ENCODE measurements at places on chromosomes 5 and 9.

GRCh38 chr9:110521206-110521605 lies 58.3 kb downstream of the SVEP1 start:
- DNase-seq: no peak

GRCh38 chr9:7844242-7844641 lies 44.7 kb upstream of the DMAC1 start:
- no peak for DNase-seq

GRCh38 chr5:113087976-113088514 lies 111.4 kb downstream of the DCP2 start:
- no peak for DNase-seq

- peak; percentile 83 for DNase-seq
These were observed 66.5 kb upstream of the HSPA9 start for GRCh38 chr5:138641547-138642298.

- DNase-seq: no peak
These were observed 94.0 kb upstream of the ALDH1B1 start for GRCh38 chr9:38298503-38298902.

DNA sequence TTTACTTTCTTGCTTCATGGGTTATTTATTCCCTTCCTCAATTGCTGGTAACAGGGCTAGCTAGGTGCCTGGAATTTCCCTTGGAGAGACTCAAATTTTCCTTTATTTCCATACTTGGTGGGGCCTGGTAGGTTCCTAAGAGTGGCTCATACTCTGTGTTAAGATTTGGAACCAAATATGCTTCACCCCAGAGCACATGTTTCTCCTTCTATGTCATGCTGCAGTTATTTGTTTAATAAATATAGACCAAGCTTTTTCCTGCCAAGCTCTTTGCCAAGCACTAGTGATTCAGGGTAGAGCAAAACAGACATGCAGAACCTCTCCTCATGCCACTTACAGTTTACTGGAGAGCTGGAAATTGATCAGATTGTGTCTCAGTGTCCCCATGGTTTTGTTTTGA lies 290.3 kb upstream of the SGCD start:
- DNase-seq: peak; percentile 6

GRCh38 chr9:36559036-36559695 lies 13.5 kb upstream of the MELK start:
- no peak for DNase-seq

DNA sequence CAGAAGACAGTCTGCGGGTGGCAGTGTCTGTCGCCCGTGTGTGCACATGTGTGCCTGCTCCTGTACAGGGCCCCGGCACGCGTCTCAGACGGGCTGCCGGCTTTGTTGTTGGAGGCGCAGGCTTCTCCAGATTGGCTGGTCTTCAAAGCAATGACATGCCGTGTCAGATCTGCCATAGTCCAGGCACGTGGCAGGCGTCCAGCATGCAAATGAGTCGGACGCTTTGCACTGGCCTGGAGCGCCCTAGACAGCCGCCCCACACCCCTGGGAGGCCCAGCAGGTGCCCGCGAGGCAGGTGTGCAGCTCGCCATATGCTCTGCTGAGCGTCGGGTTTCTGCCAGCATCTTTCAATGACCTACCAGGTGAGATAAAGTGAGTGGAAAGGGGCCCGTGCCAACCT lies 71.5 kb downstream of the GADD45G start:
- peak; percentile 78 for DNase-seq

GRCh38 chr9:91915524-91916263 lies 34.3 kb downstream of the ROR2 start:
- DNase-seq: no peak

DNA sequence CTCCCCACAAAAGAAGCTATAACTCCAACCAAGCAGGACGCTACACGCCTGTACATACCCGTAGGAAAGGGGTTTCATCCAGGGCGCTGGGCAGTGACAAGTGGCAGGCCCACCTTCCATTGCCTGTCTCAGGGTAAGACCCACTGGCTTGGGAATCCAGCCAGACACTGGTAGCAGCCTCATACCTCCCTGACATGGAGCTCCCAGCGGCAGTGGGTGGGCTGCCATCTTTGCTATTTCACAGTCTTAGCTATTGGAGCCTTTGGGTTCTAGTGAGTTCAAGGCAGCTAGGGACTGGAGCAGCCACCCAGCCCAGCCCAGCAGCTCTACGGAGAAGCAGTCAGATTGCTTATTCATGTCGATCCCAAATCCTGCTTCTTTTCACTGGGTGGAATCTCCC lies 3.4 kb upstream of the IFNA10 start:
- DNase-seq: no peak

DNA sequence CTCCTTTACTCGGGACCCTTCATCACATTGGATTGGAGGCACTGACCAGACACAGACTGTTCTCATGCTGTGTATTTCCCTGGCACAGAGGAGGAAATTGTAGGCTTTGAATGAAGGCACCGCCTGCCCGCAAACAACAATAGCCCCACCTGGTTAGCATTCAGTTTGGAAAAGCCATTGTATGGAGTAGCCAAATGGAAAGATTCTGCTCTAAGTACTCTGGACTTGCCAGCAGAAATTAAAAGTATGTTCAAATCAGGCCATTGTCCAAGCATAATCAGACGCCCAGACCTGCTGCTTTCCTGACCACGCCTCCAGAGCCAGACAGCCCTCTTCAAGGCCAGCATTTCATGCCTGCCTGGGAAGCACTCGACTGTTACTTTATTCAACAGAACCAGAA lies 8.0 kb upstream of the SEMA4D start:
- peak; percentile 51 for DNase-seq

DNA sequence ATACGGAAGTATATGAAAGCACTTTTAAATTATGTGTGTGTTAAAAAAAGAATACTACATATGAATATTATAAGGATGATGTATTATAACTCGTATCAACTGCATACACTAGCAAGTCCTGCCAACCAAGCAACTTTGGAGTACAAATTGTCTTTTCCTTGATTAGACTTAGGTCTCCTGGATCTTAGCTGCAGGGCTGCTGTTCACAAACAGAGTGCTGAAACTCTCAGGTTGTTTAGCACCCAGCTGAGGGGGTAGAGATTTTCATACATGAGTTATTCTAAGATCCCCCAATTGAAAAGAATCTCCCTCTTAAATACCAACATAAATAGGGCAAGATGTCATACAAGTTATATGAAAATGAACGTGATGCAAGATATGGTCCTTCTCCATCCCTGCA lies 149.8 kb upstream of the TNC start:
- no peak for DNase-seq

GRCh38 chr5:155554500-155554899 lies 540.9 kb downstream of the KIF4B start:
- no peak for DNase-seq

DNA sequence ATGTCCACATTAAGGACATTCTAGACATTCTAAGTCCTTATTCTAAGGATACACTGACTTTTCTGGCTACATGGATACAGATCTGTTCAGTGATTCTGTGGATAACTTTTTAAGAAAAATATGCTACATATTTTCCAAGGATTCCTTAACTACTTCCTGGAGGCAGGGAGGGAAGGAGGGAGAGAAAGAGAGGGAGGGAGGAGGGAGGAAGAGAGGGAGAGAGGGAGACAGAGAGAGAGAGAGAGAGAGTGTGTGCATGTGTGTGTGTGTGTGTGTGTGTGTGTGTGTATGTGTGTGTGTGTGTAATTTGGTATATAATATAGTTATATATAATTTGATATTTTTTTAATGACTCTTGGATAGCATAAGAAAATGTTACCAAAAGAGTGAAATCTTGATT lies 109.8 kb downstream of the TLE4 start:
- DNase-seq: no peak

DNA sequence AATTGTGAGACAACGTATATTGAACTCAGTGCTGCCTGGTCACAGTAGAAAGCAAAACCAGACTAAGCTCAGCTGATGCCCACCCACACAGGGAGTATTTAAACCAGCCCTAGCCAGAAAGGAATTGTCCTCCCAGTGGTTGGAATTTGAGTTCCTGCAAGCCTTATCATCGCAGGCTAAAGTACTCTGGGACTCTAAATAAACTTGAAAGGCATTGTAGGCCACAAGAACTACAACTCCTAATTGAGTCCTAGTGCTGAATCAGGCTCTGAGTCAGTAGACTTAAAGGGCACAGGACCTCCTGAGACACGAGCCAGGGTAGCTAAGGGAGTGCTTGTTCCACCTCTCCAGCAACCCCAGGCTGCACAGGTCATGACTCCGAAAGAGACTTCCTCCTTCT lies 171.4 kb downstream of the MCTP1 start:
- DNase-seq: peak; percentile 19

DNA sequence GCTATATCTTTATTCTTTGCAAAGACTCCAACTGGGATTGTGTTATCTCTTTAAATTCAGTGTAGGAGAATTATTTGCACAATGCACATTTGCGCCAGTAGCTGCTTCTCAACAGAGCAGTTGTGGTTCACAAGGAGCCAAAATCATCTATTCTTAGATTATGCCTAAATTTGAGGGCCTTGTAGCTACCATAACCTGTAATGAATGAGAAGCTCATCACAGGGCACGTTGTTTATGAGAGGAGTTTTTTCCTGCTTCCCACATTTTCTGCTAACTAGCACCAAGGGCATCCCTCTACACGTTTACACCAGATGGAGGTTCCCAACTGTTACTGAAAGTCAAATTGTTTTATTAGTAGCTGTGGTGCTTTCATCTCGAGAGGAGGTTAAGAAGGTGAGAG lies 322.4 kb downstream of the TMEM161B start:
- DNase-seq: no peak

- no peak for DNase-seq
These were observed 113.1 kb downstream of the LIFR start for GRCh38 chr5:38443390-38443789.

GRCh38 chr5:33167541-33167940 lies 273.2 kb upstream of the TARS1 start:
- DNase-seq: no peak

GRCh38 chr9:131406563-131407436 lies 12.9 kb downstream of the PRRC2B start:
- DNase-seq: no peak

- DNase-seq: no peak
These were observed 69.5 kb downstream of the RXRA start for GRCh38 chr9:134395737-134396257.

GRCh38 chr9:113922160-113922559 lies 46.1 kb downstream of the ZNF618 start:
- DNase-seq: no peak

- peak; percentile 68 for DNase-seq
These were observed 722 bp downstream of the TBC1D9B start for GRCh38 chr5:179906795-179907555.

DNA sequence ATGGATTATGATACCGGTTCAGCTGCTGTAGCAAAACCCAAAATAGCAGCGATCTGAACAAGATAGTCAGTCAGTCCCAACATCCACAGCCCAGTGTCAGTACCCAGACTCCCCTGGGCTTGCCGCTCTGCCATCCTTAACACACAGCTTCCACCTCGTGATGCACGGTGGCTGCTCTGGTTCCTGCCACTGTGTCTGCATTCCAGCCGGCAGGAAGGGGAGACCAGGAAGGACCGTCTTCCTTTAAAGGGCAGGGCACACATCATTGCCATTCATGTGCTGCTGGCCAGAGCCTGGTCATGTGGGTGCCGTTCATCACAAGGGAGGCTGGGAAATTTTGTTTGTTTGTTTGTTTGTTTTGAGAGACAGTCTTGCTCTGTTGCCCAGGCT lies 131.0 kb upstream of the IER5L start:
- DNase-seq: no peak

DNA sequence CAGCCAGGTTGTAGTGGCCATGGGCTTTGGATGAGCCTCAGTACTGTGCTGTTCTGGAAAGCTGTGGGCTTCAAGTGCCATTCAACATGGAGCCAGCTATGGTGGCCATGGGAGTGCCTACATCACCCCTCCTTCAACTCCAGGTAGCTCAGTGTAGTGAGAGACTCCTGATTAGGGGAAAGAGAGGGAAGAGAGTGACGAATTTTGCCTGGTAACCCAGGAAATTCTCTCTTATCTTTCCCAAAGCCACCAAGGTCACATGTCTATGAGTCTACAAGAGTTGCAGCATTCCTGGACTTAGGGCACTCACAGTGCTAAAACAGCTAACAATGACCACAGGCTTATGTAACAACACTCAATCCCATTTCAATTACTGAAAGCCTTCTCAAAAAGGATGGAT lies 81.7 kb upstream of the SPTLC1 start:
- DNase-seq: no peak

DNA sequence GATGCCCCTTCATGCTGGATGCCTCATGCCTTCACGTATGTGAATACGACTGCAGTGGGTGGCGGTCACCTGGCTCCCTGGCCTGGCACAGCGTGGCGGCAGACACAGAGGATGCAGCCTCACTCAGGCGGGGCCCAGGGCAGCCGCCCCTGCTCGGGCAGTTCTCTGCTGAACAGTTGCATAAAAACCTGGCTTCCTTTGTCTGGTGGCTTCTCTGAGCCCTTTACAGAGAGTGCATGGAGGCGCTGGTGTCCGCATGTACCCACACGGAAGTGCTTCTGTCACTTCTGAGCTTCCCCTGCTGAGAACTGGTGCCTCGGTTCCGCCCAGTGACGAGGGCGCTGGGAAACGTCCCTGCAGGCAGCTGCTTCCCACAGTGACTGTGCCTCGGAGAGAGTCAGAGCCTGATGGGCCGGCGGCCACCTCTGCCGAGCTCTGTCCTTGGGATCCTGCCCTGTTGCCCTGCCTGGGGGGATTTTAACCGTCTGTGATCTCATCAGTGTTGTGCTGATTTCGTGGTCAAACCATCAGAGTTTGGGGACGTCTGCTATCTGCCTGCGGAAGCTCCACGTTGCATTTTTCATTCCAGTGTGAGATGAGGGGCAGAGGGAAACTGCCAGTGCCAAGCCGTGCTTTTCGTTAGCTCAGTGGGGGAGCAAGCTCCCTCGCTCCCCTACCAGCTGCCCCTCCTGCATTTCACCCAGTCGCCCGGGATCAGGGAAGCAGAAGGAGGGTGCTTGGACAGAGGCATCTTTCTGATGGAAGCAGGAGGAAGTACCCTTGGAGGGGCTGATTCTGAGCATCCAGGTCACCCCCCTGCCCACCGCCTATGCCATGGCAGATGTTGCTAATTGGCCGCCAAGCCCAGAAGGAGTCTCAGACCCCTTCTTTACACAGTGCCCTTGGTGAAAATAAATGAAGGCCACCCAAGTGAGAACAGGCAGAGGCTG lies 153.0 kb upstream of the COL5A1 start:
- no peak for DNase-seq

- no peak for DNase-seq
These were observed 179.0 kb upstream of the TARS1 start for GRCh38 chr5:33261747-33262146.

- no peak for DNase-seq
These were observed 21.3 kb downstream of the PTTG1 start for GRCh38 chr5:160442824-160443431.

- no peak for DNase-seq
These were observed 1.3 kb downstream of the SPATA31E1 start for GRCh38 chr9:87883990-87884389.

DNA sequence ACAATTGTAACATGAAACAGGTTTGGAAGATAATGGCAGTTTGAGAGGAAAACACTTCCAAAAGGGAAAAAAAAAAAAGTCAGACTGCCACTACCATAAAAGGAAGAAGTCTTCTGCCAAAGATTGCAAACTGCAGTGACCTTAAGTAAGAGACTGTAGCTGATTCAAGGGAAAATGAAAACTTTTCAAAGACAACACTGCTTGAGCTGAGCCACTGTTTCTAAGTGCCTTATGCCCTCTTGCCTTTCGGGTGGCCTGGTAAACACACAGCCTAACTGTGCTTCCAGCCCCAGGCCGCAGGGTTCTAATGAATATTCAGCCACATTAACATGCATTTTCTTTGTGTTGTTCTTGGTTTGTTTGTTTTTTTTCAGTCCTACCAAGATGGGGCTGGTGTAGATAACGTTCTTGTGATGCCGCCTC lies 354.6 kb downstream of the BNC2 start:
- no peak for DNase-seq

- DNase-seq: no peak
These were observed 225.3 kb upstream of the CLINT1 start for GRCh38 chr5:158084292-158084691.

Data from stomach (tissue), 19 donors.